Lower lobe of right lung (tissue), 2 donors: ENCODE measurements at places on chromosomes 16 and 17. TPM values are rescaled to one million over a fixed set of nuclear protein-coding genes. Genes with fewer than 3 reads are reported as not detected.

DNA sequence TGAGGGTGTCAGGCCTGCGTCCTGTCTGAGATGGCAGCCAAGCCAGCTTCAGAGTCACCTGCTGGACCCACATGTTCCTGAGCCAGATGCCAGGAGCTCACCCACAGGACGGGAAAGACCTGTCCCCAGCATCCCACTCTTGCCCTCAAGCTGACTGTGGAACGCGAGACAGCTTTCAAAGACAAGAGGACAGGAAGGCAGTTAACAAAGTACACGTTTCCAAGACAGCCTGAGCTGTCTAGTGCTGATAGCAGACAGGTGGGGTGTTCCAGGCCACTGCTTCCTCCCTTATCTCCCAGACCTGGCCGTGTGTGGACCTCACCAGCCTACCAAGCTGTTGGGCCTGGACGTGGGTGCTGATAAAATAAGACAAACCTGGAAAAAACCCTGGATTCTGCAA, 13.2 kb downstream of the CMTM3 start:
- DNase-seq, result no peak

DNA sequence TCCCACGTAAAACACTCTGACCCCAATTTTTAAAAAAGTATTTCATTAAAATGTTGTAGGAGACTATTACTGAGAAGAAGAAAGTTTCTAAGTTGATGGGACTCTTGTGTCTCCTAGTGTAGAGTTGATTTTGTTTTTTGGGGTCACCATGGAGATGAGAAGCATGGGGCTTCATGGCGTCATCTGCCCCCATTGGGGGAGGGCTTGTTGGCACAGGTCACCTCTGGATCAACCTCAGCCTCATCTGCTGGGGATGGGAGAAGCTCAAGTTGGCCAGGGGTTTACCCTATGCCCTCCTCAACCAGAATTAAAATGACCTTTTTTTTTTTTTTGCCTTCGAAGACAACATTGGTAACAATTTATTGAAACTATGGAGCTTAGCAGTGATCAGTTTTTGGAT, 28.3 kb downstream of the MSI2 start:
- no peak for DNase-seq

- no peak for DNase-seq
Observed at GRCh38 chr16:70712942-70713341, 27.1 kb upstream of the MTSS2 start.

GRCh38 chr17:42894283-42895184, 6.1 kb upstream of the G6PC1 start:
- no peak for DNase-seq

- no peak for DNase-seq
Observed at GRCh38 chr17:8359769-8360168, 16.7 kb downstream of the KRABD2 start.

- DNase-seq, result no peak
Observed at GRCh38 chr16:23476289-23476688, 23.3 kb upstream of the COG7 start.

GRCh38 chr16:84356591-84357116, 11.7 kb upstream of the ATP2C2 start:
- no peak for DNase-seq

DNA sequence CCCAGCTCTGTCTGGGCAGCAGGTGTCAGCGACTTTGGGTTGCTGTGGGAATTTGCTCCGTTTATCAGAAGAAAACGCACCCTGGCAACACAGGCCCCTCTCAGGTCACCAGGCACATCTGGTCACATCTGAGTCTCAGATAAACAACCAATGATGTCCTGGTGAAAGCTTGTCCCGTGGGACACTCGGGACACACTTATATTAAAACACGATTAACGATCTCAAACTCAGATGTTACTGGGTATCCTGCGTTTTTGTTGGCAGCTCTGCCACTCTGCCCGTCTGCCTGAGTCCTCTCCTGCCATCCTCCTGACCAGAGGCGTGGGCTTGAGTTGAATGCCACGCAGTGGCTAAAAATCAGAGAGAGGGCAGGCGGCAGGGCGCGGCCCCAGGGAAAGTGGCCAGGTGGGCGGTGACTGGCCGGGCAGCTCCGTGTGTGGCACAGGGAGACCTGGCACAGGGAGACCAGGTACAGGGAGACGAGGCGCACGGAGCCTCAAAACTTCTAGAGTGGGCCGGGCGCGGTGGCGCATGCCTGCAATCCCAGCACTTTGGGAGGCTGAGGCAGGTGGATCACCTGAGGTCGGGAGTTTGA, 2.1 kb downstream of the SECTM1 start:
- DNase-seq, result no peak

- DNase-seq, result no peak
Observed at GRCh38 chr17:3762922-3763776, 37.8 kb downstream of the ITGAE start.

- DNase-seq, result peak; percentile 22
Observed at GRCh38 chr17:44941712-44942331, 5.8 kb downstream of the KIF18B start.

- DNase-seq, result no peak
Observed at GRCh38 chr16:10658943-10659342, 35.8 kb downstream of the TEKT5 start.

GRCh38 chr17:19321481-19322128, 40.9 kb downstream of the B9D1 start:
- no peak for DNase-seq

GRCh38 chr17:17681744-17682292, 560 bp downstream of the RAI1 start:
- DNase-seq, result no peak

DNA sequence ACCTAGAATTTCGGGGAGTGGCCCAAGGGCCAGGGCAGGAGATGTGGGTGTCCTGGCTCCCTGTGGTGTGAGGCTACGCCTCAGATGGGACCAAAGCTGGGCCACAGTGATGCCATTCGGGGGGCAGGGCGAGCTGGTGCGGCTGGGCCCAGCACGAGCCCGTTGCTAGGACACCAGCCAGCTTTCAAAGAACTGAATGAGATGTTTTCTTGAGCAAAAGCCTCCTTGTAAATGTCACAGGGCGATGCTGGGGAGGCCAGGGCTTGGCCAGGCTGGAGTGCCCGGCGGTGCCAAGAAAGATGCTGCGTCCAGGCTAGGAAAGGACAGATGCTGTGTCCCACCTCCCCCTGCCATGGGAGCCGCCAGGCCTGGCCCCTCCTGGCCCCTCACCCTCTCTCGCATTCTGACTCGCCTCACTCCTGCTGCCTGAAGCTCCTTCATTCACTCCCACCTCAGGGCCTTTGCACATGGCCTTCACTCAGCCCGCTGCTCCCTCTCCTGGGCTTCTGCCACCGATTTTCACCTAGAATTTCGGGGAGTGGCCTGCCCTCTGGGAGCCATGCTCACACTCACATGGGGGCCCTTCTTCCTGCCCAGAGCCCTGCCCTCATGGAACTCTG, 39.1 kb downstream of the CPNE2 start:
- no peak for DNase-seq

DNA sequence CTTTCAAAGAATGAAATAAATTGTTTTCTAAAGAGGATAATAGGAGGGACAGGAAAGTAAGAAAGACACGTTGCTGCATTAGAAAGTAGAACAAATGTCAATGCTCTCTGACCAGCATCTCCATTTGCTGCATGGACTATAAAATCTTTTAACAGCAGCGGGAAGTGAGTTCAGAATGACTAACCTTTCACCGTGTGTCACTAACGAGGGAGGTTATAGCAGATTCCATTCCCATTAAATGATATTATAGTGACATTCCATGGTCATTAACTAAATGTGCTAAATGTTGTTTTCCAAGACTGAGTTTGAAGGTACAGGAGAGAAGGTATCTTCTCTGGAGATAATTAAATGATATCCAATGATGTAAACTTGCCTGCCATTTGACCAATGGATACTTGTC, 127.1 kb upstream of the HS3ST3A1 start:
- DNase-seq, result no peak

- DNase-seq, result no peak
Observed at GRCh38 chr17:32277284-32277683, 11.7 kb downstream of the RHBDL3 start.

DNA sequence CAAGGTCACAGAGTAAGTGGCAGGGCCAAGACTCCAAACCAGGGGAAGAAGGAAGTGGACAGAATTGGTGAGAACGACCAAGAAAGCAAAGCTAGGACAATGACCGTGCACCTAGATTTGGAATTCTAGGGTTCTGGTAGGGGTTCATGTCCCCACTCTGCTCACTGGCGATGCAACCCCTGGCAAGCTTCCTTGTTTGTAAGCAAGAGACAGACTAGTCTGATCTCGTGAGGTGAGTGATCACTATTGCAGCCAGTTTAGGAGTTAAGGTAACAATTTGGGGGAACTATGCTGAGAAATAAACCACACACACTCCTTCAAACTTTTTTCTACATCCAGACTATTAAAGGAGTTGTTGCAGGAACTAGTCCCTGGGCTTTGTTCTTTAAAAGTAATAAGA, 48.1 kb downstream of the XPO6 start:
- peak; percentile 53 for DNase-seq

DNA sequence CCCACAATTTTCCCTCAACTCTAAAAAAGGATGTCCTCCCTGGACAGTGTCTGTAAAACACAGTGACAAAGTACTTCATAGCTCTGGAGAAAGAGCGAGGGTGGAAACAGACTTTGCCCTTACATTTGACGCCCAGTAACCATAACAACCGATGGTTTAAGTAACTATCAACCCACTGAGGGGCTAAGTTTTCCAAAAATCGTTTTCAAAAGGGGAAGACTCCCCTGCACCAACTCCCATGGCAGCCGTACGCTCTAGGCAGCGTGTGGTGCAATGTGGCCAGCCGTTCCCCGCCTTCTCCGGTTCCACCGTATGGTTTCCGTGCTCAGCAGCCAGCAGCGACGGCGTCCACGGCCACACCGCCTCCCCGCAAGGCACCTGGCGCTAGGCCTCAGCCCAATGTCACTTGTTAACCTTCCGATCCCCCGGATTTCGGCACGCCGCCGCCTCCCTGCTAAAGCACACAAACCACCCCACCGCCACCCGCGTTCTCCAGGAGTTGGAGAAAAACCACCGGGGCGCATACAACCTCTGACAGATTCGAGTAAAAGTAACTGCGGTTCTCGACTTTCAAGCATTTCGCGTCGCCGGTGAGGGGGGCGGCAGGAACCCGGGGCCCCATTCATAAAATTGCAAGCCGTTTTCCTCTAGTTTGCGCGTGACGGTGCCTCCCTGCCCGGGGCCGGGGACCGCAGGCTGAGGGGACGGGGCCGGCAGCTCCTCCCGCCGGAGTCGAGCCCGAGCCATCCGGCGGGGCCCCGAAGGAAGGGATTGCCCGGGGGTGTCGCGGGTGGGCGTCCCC, 661 bp downstream of the TEX2 start:
- peak; percentile 81 for DNase-seq

DNA sequence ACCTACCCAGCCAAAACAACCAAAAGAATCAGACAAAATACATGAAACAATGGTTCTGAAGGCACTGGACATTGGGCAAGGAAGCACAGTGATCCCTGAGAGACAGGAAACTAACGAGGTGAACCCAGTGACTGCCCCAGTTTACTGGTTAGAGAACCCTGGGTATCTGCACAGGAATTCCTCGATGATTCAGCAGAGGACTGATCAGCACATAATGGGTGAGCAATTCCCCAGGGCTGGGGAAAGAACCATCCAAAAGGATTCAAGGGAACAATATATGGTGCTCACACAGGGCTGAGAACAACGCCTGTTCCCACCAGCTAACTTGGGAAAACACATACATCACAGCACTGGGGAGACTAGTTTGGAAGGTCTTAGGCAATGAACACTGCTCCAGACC, 167.2 kb downstream of the PARN start:
- DNase-seq, result no peak

- DNase-seq, result no peak
Observed at GRCh38 chr17:50219939-50220465, 18.6 kb upstream of the COL1A1 start.

- DNase-seq, result no peak
Observed at GRCh38 chr17:30961209-30962188, 9.3 kb upstream of the RNF135 start.

- DNase-seq, result no peak
Observed at GRCh38 chr17:69175625-69176456, 34.1 kb upstream of the ABCA6 start.

DNA sequence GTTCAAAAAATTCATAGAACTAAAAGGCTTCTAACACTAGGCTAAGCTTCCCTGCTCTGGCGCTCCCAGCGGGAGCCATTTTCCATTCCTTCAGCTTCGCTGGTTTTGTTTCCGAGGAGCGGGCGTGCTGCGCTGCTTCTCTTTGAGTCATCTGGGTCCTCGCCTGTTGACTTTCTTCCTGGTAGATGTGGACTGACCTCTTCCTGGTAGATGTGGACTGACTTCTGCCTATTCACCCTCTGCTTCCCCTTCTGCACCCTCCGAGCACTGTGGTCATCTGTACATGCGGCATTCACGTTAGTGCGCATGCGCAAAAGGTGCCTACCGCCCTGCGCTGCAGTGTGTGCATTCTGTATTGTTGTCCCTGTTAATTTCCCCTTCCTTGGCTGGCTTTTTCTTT, 40.8 kb upstream of the SEC14L1 start:
- peak; percentile 91 for DNase-seq

DNA sequence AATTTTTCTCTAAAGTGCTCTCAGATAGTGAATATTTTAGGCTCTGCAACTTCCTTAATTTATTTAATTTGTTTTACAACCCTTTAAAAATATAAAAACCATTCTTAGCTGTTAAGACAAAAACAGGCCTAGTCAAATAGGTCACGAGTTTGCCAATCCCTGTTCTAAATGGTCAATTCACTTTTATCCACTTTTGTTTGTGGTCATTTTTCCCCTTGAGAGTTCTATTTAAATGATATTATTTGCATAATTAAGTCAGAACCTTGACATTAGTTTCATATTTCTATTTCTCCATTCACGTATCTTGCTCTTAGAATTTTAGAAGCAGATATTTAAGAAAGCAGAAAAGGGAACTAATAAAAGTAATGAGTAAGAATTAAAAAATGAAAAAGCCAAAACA, 4.0 kb downstream of the AMFR start:
- DNase-seq, result no peak

LPO gene
- total RNA-seq, result not detected

OR3A1 gene
- total RNA-seq, result not detected

KRTAP2-4 gene
- total RNA-seq, result not detected

KRTAP2-1 gene
- total RNA-seq, result not detected

HAS3 gene
- total RNA-seq, result 12.6 TPM

ATP2A1 gene
- 0.38 TPM for total RNA-seq

DBNDD1 gene
- total RNA-seq, result 4.2 TPM

ZNF276 gene
- total RNA-seq, result 33.2 TPM

ALOX15B gene
- 53.5 TPM for total RNA-seq

TP53TG3F gene
- not detected for total RNA-seq
